ENCODE measurements at places on chromosomes 12 and 14.

DNA sequence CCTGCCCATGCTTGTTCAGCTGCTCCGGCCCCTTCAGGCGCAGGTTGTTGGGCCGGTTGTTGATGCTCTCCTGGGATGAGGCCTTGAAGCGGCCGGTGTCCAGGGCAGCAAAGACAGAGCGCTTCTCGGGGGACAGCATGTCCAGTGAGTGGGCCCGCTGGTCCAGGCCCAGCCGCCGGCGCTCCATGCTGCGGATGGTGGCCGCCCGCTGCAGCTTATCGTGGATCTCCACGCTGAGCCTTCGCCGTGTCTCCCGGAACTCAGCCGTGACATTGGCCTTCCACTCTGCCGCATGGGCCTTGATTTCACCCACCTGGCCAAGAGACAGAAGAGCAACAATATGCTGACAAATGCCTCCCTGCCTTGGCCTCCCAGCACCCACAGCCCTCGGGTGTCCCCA is 137.2 kb downstream of the KCNK10 start:
- DNase-seq, result no peak

- DNase-seq, result no peak
Observed at GRCh38 chr14:63147018-63147417, 57.2 kb upstream of the RHOJ start.

- peak; percentile 66 for DNase-seq
Observed at GRCh38 chr14:24673534-24674203, 39.7 kb upstream of the GZMB start.

GRCh38 chr14:91373591-91374254 is 43.9 kb downstream of the CCDC88C start:
- DNase-seq, result no peak

GRCh38 chr14:89185919-89186855 is 230.8 kb downstream of the FOXN3 start:
- no peak for DNase-seq

GRCh38 chr12:124440841-124441381 is 126.5 kb downstream of the NCOR2 start:
- DNase-seq, result no peak

DNA sequence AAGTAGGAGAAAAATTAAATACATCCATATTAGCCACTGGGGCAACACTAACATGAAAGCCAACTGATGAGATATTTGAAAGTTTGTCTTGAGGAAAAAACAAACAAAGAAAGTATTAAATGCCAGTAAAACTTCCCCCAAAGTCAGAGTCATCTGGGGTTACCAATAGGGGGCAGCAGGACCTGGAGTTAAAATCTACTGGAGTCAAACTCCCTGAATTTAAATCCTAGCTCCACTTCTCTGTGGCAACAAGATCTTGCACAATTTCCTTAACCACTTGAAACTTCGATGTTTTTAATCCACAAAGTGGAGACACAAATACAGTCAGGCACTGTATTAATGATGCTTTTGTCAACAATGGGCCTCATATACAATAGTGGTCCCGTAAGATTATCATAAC is 14.4 kb downstream of the PLEKHG7 start:
- no peak for DNase-seq
